NCI-H2029 treated with DMSO at 0.1 percent for 48 hours (cell line): ENCODE measurements at places on chromosomes 11 and 22.

GRCh38 chr11:84522331-84522730 lies 1104.8 kb downstream of the DLG2 start:
- no peak for DNase-seq

DNA sequence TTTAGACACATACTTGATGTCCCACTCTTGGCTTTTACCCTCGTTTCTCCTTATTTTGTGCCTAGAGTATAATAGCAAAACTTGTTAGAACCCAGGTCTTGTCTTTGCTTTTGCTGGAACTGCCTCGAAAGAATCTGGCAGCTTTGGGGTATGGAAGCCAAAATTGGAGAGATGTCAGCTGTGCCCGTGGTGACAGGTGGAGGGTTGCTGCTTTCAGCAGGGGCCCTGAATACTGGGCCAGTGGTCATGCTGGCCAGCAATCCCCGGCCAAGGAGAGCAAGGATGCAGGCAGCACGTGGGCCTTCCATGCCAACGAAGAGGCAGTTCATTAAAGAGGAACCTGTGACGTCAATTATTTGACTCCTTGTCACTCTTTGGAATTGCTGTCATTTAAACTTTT lies 181.1 kb downstream of the HIPK3 start:
- no peak for DNase-seq

DNA sequence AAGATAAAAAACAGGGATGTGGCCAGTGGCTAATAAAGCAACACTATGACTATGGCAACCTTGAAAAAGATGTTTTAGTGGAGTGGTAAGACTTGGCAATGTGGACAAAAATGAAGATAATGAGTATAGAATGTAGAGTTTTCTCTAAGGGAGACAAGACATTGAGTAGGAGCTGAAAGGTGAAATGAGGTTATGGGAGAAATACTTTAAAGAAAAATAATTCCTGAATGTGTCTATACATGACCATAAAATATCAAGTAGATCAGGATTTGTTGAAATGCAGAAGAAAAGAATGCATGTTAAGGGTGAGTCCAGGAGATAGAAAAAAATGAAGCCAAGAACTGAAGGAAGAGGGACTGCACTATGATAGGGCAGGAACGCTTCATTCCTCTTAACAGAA lies 101.6 kb upstream of the CARD18 start:
- no peak for DNase-seq

GRCh38 chr11:119185981-119186634 lies 833 bp downstream of the NHERF4 start:
- DNase-seq = no peak

DNA sequence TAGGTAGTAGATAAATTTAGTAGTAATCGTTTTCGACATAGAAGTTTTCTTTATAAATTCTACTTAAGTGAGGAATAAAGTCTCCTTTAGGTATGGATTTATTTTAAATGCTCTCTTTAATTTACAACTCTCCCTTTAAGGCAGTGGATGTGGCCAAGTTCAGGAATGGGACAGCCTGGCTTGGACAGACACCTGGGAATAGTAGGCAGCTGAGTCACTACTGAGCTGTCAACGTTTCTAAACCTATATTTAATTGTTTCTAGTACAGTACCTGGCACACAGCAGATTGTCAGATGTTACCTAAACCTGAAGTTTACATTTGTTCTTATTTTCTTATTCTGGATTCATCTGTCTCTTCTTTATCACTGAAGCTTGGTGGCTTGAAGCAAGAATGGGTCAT lies 85.1 kb downstream of the DEPDC5 start:
- no peak for DNase-seq

GRCh38 chr11:79025097-79025496 lies 415.7 kb downstream of the TENM4 start:
- DNase-seq = no peak

- DNase-seq = no peak
Observed at GRCh38 chr11:44884056-44884455, 66.6 kb downstream of the TP53I11 start.

DNA sequence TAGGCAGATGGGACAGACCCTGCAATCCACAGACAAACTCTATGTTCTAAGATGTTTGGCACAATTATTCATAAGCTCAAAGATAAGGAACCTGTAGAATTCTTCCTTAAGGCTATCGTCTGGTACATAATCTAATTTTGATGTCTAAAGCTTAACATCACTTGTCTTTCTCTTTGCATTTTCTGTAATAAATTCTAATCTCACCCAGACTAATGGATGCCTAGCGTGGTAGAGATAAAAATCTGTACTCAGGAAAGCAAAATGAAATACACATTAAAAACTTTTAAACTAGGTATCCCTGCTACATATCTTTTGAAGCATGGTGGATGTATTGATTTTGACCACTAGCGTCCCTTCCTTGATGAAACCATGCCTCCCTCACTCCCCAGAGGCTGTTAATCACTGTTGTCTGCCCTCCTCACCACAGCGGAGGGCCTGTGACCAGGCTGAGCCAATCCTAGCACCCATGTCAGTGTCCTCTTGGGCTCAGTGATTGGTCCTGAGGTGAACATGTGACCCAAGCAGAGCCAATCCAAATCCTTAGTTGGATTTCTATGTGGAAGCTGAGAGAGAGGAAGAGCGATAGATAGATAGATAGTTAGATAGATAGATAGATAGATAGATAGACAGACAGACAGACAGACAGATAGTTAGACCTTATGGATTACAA lies 82.2 kb upstream of the GRK3 start:
- no peak for DNase-seq

DNA sequence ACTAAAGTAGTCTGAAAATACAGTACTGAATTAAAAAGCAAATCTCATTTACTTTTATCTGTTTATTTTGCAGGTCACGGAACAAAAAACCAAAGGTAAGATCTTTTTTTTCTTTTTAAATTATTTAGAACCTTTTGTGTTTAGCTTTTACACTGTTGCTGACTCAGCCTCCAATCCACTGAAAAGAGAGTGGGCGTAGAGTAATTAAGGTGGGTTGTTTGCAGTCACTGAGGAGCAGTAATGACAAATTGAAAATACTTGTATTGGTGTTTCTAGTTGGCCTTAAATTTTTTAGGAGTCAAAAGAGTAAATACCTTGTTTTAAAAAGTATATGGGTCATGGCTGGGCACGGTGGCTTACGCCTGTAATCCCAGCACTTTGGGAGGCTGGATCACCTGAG lies 73.4 kb downstream of the TNRC6B start:
- DNase-seq = no peak

DNA sequence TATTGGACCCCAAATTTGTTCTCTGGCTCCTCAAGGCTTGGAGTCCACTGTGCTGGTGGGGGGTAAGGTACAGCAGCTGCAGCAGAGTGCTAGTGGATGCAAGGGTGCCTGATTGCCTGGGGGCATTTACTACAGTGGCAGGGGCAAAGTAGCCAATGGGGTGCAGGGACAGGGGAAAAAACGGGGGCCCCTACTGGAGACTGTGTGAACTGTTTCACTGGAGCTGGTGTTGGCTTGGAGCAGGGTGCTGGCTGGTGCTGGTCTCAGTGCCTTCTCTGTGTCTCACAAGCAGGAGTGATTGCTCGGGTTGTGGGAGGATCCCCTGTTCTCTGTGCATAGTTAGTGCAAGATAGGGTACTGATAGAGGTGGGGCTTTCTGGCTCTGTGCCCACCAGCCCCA lies 935.9 kb downstream of the JRKL start:
- no peak for DNase-seq

DNA sequence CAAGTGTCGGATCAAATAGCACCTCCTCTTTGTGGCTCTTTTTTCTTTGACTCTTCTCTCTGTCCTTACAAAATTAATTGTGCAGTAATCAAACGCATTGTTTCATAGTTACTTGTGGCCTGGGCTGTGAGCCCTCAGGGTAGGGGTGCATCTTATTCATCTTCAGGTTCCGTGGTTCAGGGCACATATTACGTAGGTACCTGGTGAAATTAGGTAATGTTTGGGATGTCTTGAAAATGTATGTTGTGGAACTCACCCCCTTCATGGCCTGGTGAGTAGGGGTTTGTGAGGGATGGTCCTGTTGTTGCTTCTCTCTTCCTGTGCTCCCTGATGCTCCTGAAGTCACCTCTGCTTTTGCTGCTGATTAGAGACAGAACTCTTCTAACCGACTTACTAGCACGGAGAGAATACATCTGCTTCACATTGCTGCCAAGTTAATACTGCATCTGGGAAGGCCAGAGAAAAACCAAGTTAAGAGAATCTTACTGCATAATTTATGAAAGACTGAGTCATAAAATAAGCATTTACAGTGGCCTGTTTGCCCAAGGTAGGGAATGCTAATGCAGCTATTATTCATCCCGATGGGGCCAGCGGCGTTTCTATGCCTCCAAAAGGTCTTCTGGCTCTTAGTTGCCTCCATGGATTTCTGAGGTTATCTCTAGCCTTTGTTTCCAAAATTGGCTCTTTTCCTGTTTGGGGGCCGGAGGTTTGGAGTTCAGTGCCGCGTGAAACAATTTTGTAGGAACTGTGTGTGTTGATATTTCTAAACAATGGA lies 66.9 kb downstream of the TBC1D22A start:
- no peak for DNase-seq

GRCh38 chr11:2325719-2326118 lies 23.9 kb downstream of the TSPAN32 start:
- no peak for DNase-seq

- no peak for DNase-seq
Observed at GRCh38 chr11:113351068-113351450, 36.5 kb upstream of the ANKK1 start.

GRCh38 chr11:8138526-8138925 lies 30.3 kb downstream of the RIC3 start:
- no peak for DNase-seq

- no peak for DNase-seq
Observed at GRCh38 chr11:537622-538430, 499 bp downstream of the LRRC56 start.

DNA sequence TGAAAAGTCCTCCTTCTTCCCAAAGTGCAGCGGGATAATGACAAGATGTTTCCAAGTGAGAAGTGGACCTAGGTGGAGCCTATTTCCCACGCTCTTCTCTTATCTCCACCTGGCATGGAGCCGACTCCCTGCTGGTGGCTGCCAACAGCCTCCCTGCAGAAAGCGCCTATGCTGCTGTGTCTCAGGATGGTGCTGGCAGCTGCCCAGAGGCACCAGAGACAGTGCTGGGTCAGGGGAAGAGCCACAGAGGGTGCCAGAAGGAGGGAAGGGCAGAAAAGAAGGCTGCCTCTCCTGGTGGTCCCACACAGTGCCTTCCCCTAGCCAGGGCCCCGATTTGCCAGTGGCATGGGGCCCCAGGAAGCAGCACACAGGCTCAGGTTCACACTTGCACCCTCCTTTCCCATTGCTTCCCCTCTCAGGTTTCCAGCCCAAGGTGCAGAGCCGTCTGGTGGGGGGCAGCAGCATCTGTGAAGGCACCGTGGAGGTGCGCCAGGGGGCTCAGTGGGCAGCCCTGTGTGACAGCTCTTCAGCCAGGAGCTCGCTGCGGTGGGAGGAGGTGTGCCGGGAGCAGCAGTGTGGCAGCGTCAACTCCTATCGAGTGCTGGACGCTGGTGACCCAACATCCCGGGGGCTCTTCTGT lies 19.0 kb downstream of the CD5 start:
- DNase-seq = no peak

GRCh38 chr11:125170510-125171031 lies 6.0 kb downstream of the PKNOX2 start:
- DNase-seq = no peak

GRCh38 chr22:49551897-49552614 lies 275.6 kb downstream of the BRD1 start:
- no peak for DNase-seq

DNA sequence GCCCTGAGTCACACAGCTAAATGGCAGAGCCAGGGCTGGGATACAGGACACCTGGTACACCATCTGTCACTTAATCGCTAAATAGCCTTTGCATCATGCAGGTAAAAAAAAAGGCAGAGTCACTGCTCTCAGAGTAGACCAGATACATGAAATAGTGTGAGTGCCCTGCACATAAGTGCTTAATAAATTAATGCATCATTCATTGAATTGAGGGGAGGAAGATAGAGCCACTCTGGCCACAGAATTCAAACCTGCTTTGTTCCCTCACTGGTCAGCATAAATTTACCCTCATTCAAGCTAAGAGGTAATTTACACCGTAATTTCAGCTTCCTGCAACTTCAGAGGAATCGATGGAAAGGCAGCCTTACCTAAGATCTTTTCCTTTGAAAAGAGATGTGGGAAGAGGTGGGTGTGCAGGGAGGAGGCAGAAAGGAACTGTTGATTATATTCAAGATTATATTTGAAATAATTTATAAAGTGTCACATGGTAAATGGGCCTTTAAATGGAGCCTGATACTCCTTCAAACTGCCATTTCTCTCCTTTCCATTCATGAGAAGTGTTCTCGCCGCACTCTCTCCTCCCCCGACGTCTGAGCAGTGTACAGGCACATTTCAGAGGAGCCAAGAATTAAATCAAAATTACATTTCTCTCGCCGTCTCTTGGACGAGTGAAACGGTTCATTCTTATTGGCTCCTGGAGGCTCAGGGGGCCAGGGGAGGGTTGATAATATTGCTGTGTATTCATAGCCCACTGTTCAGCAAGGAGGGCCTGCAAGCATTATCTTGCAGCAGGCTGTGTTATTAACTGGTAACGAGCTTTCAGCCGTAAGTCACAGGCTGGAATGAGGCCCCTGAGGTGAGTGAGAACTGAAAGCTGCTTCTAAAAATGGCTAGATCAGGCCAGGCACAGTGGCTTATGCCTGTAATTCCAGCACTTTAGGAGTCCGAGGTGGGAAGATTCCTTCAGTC lies 52.2 kb upstream of the HMGXB4 start:
- no peak for DNase-seq

- DNase-seq = no peak
Observed at GRCh38 chr11:134562941-134563471, 151.0 kb upstream of the B3GAT1 start.

- no peak for DNase-seq
Observed at GRCh38 chr11:2699185-2699530, 636 bp downstream of the KCNQ1OT1 start.

GRCh38 chr11:27688076-27688475 lies 12.2 kb downstream of the BDNF start:
- DNase-seq = no peak

DNA sequence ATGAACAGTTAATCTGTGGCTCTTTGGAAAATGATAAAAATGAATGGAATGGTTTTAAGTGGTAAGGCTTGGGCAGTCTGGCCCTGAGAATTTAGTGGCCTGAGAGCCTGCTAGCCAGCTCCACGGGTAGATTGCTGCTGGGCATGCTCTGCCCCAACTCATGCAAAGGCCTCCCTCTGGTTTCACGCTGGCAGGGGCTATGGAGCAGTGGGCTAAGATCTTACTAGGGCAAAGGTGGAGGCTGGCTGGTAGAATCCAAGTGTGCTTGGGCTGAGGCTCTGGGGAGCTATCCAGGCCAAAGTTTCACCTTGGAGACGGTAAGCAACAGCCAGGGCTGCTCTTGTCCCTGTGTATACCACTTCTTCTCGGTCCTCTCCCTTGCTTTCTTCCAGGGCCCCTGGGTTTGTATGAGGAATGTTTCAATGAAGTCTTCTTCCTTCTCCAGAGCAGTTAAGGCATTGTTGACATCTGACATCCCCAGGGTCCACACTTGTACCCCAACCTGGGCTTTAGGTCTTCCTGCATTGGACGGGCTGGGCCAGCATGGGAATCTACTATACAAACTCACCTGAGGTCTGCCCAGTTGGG lies 27.4 kb downstream of the UBE2L3 start:
- no peak for DNase-seq
